ENCODE measurements at places on chromosomes 13 and 19.

DNA sequence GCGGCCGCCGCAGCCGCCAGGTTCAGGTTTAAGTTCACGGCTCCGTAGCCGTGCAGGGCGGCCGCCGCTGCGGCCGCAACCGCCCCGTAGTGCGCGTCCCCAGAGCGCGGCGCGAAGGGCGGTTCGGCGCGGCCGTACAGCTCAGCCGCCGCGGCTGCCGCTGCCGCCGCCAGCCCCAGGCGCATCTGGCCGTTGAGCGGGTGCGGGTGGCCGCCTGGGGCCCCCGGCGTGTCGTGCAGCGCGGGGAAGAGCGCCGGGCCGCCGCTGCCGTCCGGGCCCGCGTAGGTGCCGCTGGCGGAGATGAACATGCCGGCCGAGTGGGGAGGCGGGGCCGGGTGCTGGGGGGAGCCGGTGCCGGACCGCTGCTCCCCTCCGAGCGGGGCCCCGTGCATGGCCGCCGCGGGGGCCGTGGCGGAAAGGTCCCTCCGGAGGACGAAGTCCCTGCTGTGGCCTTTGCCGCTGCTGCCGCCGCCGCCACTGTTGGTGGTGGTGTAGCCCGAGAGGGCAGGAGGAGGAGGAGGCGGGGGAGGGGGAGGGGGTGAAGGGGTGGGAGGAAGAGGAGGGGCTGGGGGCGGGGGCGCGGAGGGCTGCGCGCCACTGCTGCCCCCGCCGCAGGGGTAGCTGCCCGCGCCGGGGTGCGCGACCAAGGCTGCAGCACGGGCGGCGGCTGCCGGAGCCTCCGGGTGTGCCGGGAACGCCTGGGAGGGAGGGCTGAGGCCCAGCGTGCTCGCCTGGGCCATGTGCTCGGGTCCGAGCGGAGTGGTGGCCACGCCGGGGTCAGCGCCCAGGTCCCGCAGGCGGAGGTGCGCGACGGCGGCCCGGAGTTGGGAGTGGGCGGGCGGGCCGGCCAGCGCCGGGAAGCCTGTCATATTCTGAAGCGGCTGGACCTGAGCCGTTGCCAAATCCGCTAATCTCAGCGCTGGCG, 654 bp downstream of the ZIC5 start:
- peak; percentile 27 for DNase-seq

GRCh38 chr19:42409477-42409876, 17.7 kb downstream of the LIPE start:
- no peak for DNase-seq

GRCh38 chr13:52892925-52893324, 44.5 kb upstream of the PCDH8 start:
- DNase-seq: no peak

GRCh38 chr13:113672002-113672651, 5.1 kb downstream of the GRK1 start:
- no peak for DNase-seq

DNA sequence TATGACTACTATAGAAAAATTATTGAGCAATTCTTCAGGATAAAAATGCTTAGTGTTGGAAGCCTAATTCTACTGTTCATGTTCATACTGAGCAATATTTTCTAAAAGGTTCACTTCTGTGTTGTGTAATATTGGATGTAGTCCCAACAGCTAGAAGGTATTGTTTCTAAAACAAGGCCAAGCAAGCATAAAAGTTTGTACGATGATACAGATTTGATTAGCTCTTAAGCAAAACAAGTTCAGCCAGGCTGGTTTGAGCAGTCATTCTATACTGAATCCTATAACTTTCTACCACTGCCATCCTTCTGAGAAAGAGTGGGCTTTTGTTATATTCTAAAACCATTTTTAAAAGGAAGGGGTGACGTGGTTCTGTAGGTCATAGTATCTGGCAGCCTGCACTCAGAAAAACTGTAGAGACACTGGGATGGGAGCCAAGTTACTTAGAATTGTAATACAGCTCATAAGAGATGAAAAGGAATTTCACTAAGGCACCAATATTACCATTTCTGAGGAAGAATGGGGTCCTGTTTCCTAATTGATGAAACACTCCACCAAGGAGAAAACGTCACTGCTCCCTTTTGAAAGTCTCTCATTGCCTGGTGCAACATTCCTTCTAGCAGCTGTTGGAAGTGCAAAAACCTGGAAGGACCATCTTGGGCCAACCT, 275.0 kb upstream of the DACH1 start:
- DNase-seq: no peak

DNA sequence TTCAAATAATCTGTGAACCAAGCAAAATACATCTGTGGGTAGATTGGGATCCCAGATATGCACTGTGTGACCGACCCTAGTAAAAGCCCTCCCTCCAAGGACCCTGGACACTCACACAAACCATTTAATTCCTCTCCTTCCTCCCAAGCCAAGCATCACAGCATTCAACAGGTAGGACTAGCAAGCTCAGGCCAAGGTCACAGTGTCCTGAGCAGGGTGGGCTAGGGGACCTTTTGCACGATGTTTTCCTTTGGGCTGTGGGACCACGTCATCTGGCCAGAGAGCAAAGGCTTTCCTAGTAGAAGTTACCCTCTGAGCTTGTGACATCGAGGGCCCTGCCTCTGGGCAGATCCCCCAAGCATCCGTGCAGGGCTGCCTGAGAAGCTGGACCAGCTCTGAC, 297.6 kb upstream of the ZNF507 start:
- DNase-seq: no peak

- peak; percentile 32 for DNase-seq
Measured at GRCh38 chr19:15672580-15673175, at the start of gene CYP4F12. Gene CYP4F12, plus strand, starts transcription at chr19:15673087. Its CDS starts 443 bp downstream, at chr19:15673530.

GRCh38 chr13:105307776-105308175, 1227.7 kb downstream of the EFNB2 start:
- no peak for DNase-seq

DNA sequence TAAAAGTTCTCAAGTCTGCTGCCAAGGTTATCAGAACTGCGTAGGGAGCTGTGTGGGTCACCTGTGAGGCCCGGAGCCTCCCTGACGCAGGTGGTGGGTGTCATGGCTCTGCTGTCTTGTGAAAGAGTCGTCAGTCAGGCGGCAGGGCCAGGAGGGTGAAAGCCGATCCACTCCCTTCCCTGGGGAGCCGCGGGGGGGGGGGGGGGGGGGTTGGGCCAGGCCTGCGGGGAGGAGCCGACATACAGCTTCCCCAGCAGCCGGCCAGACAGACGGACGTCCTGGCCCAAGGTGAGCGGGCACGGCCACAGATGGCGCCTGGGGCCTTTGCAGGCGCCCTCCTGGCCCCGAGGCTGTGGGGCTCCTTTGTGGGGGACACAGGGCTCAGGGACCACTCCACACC, 12.4 kb downstream of the SBNO2 start:
- no peak for DNase-seq

DNA sequence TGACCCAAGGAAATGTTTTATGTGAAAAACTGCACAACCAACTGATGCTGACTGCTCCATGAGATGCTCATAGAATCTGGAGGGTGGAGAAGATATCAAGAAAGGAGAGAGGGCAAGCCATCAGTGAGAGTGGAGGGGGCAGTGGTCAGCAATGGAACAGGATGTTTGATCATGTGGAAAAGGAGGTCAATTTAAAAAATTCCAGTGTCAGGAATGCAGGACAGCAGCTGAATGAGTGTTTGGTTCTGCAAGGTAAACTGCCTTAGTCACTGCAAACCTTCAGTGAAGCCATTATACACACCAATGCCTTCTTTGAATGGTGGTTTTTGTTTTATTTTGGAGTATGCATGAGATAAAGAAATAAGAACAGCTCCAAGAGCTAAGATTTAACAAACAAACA, 121.5 kb downstream of the FGF14 start:
- no peak for DNase-seq

DNA sequence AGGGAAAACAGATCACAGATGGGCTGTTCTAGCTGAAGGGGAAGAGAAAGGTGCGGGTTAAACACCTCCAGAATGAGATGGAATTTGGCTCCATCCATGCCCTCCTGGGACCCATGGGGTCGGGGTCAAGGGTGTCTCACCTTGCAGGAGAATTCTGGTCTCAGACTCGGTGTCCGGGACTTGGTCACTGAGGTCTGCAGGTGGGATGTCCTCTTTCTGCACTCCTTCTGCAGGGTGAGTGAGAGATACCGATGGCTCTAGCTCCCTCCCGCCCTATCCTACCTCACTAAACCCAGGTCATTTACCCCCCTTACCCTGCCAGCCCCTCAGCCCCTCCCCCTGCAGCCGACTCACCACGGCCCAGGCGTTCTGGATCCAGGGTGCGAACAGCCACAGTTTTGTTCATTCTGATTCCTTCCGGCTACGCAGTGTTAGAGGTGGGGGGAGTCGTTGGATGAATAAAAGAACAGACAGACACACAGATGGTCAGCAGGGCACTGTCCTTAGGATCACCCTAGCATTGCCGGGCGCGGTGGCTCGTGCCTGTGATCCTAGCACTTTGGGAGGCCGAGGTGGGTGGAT, 24.1 kb downstream of the C3 start:
- no peak for DNase-seq

GRCh38 chr19:46355234-46356148, 8.6 kb downstream of the PPP5C start:
- DNase-seq: peak; percentile 49

GRCh38 chr13:29497137-29497654, 98.3 kb downstream of the SLC7A1 start:
- DNase-seq: no peak

GRCh38 chr13:112174476-112175110, 107.6 kb downstream of the SOX1 start:
- DNase-seq: no peak

DNA sequence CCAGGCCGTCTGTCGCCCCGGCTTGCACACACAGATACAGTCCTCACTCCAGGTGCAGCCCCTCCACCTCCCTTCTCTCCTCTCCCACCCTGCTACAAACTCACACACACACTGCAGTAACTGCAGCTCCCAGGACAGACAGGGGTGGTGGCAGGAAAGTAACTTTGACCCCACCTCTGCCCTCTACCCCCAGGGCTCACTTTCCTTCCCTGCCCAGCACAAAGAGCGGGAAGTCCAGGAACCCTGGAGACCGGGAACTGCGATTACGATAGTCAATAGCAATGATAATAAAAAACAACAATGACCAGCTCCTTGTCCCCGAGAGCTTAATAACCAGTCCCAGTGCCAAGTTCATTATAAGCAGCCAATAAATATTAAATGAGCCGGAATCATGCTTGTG, at the start of gene CEACAM20:
CEACAM20 (minus strand) TSS at position 140 of the 400 bp plus-strand sequence. CDS start 166 bp downstream, outside the sequence.
- no peak for DNase-seq

DNA sequence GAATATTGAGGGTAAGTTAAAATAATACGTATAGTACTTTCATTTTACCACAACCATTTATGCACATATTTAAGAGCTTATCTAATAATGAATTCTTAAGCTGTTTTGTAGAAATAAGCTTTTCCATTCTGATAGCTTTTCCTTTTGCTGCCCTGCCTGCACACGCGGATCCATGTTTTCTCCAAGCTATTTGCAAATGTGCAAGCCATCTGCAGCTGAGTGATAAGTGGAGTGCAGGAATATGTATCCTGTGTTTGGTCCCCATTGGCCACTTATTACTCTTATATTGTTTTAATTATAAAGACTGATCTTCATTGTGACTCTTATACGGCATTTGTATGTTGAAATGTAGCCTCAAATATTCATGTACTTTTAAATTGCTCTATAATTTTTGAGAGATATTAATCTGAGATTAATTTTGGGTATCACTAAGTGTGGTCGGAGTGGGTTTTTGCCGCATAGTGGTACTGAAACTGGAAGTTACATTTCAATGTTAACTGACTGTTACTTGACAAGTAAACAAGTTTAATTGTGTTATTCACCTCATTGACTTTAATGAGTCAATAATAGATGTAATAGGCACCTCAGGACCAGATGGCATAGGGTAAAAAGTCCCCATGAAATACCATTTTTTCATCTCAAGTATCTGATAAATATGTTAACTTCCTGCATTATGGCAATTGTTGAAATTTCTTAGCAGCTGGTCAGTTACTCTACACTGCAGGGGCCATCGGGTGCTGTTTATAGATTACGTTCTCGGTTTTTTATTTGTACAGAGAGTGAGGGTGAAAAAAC, 1567.4 kb downstream of the EFNB2 start:
- DNase-seq: no peak

GRCh38 chr13:66940113-66940512, 290.0 kb downstream of the PCDH9 start:
- no peak for DNase-seq

DNA sequence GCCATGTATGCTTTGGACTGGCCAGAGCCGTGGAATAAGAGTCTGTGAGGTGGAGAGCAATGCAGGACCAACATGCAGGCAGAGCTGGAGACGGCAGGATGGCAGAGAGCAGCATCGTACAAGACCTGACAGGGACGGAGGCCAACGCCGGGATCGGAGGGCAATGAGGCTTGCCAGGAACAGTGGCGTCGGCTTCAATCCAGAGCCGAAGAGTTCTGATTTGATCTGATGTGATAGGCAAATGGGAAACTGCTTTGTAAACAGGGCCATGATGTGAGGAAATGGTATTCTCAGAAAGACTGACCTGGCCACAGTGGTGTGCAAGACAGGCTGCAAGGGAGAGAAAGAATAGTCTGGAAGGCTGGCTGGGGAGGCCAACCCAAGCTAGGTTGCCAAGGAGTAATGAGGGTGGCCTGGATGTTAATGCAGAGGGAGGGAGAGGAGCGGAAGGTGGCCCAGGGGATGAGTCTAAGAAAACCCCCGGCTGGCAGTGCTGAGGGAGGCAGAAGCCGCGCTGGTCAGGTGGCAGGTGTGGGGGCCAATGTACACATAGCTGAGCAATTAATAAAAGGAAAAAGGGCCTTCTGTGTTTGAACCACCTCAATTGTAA, 26.7 kb downstream of the RCBTB2 start:
- no peak for DNase-seq

GRCh38 chr13:39879286-39880035, 224.0 kb downstream of the COG6 start:
- no peak for DNase-seq

DNA sequence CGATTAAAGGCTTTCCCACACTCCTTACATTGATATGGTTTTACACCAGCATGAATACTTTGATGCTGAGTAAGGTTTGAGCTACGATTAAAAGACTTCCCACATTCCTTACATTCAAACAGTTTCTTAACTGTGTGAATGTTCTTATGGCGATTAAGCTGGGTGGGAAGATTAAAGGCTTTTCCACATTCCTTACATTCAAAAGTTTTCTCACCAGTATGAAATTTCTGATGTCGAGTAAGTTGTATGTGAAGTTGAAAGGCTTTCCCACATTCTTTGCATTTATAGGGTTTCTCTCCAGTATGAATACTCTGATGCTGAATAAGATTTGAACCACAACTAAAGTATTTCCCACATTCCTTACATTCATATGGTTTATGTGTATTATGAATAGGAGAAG, 20.0 kb downstream of the ZNF780B start:
- no peak for DNase-seq
